ENCODE measurements at places on chromosomes 12 and 14.

DNA sequence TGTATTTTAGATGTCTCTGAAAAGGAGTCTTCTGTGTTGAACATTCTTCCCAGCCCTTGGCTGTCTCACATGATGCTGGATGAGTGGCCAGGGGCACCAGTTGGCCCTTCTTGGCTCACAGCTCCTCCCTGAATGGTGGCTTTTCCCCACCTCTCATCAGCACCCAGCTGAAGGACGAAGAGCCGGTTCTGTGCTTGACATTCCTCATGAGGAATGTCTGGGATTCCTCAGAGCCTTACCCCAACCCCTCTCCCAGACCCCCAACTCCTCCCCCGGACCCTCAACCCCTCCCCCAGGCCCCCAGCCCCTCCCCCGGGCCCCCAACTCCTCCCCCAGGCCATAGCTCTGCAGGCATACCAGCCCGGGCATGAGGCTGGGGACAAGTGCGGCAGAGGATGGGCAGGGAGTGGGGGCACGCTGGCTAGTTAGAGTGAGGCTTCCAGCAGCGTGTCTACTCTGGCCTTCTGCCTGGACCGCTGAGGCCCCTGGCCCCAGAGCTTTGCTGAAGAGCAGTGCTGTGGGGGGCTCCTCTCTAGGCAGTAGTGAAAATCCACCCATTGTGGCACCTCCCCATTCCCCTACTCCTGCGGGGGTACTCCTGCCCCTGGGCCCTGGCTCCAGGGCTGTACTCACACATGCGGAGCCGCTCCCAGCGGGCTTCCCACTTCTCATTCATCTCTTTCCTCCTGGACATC lies 64.3 kb downstream of the PLEKHG3 start:
- no peak for DNase-seq

DNA sequence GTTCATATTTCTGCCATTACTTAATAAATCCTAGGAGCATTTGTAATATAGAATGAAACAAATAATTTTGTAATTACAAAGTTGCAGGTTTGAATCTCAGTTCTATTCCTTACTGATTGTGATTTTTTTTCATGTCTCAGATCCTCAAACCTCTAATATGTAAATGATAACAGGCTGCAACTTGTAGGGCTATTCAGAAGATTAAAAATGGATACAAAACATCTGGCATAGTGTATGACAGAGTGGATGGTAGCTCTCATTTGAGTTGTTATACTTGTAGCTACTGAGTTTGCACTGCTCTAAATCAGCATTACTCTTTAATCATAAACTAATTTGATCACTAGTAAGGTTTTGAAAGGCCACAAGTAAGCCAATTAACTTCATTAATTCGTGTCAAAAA lies 406.3 kb upstream of the MGAT4C start:
- no peak for DNase-seq

- DNase-seq = no peak
Observed at GRCh38 chr14:48027115-48027514, 351.7 kb upstream of the MDGA2 start.

DNA sequence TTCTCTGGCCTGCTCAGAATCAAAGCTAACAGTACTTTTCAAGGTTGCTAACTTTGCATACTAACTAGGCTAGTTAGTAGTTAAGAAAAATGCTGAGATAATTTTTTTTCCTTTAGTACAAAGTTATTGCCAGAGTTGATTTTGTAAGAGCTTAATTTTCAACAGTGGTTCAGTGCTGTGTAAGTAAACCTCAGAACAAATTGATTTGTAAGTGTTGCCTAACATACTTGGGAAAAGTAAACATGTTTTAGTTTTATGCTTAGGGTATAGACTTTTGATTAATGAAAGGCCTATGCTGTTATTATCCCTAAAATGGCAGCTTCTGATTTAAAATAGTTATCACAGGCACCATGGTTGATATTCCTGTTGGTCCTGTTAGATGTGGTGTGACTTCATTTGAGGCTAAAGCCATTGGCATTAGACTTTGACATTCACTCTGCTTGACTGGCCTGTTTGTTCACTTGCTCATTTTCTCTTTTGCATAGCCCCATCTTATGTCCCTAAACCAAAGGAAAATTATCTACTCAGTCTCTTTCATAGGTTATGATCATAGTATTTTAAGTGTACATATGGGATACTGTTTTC lies 5.2 kb downstream of the CMAS start:
- no peak for DNase-seq

All from activated CD4-positive, alpha-beta T cell treated with anti-CD3 and anti-CD28 coated beads, Interleukin-2, Interleukin-6, amounts not matched to agents 100 ng/mL and 50 ng/mL, durations not matched to agents 16 hours and 8 hours (primary cell).